Endothelial cell of coronary artery (primary cell): ENCODE measurements at places on chromosomes 5 and 9. TPM values are rescaled to one million over a fixed set of nuclear protein-coding genes. Genes with fewer than 3 reads are reported as not detected.

FAM169A gene
- total RNA-seq, result 0.28 and 0.45 TPM in 2 replicates

GPR107 gene
- total RNA-seq, result 19.7 and 39.2 TPM in 2 replicates

OGN gene
- total RNA-seq, result under 0.01 TPM in 1 of 2 replicates, not detected in the other

ELAVL2 gene
- 0.09 TPM in 2 replicates for total RNA-seq

MYMK gene
- not detected in 2 replicates for total RNA-seq

TLX3 gene
- total RNA-seq, result not detected in 2 replicates

SIT1 gene
- total RNA-seq, result not detected in 2 replicates

SLC6A3 gene
- total RNA-seq, result not detected in 2 replicates

OBP2A gene
- total RNA-seq, result not detected in 2 replicates

CANX gene
- 661 and 812 TPM in 2 replicates for total RNA-seq

GLRX gene
- 15.8 and 19.6 TPM in 2 replicates for total RNA-seq

KYAT1 gene
- 7.6 and 10.8 TPM in 2 replicates for total RNA-seq

PAEP gene
- total RNA-seq, result not detected in 2 replicates

TRIM7 gene
- total RNA-seq, result 10.6 and 12.8 TPM in 2 replicates

TLR4 gene
- 43.6 and 92.9 TPM in 2 replicates for total RNA-seq

PTGES gene
- total RNA-seq, result 0.09 and 0.28 TPM in 2 replicates

WHRN gene
- under 0.01 and 0.19 TPM in 2 replicates for total RNA-seq

IFT74 gene
- total RNA-seq, result 8.8 and 9.3 TPM in 2 replicates

IFNB1 gene
- total RNA-seq, result not detected in 2 replicates

PITX1 gene
- 0.09 and 1.4 TPM in 2 replicates for total RNA-seq

TNFSF8 gene
- total RNA-seq, result not detected in 2 replicates

ANKRD34B gene
- total RNA-seq, result not detected in 2 replicates
